DMS53 (cell line): ENCODE measurements at places on chromosomes 11 and 22.

DNA sequence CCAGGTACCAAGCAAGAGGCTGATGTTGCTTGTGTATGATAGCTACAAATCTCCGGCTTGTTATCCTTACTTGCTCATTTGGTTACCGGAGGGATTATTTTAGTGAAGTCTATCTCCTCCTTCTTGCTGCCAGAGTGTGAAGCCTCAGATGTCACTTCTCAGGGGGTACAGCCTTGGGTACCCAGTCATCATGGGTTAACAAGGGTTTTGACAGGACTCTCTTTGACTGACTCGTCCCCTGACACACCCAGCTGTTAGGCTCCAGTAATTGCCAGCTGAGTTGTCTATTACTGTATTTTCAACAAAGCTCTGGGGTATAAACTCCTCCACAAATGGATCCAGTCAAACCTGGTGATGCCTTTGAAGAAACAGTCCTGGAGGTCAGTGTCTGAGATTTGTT lies 11.9 kb upstream of the PELI3 start:
- DNase-seq = no peak

DNA sequence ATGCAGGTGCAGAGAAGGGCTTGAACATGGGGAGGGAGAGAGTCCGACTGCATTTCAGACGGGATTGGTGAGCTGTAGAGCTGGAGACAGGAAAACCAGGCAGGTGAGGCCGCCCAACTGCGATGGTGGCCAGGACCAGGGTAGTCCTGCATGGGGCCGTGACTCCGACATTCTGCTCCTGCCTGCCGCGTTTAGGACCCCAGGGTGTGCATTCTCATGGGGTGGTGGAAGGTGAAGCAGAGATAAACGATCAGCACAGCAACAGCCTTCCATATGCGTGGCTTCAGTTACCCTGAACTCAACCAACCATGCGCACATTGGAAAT lies 29.3 kb downstream of the SHANK2 start:
- no peak for DNase-seq

- no peak for DNase-seq
These were observed 142.7 kb downstream of the WNT7B start for GRCh38 chr22:45834241-45834640.

- no peak for DNase-seq
These were observed 26.4 kb downstream of the INCENP start for GRCh38 chr11:62149986-62150886.
